ENCODE measurements at places on chromosomes 5 and 9. TPM values are rescaled to one million over a fixed set of nuclear protein-coding genes. Genes with fewer than 3 reads are reported as not detected.

ACOT12 gene
- not detected for total RNA-seq

CDC20B gene
- not detected for total RNA-seq

TTF1 gene
- total RNA-seq: 6.0 TPM

SCGB3A1 gene
- not detected for total RNA-seq

COL27A1 gene
- 8.8 TPM for total RNA-seq

Measured in pericardium fibroblast (primary cell).